ENCODE measurements at places on chromosomes 7 and 10.
A peak's percentile ranks its signal among the peaks of the same experiment; 100 is the strongest.

GRCh38 chr10:130637089-130637676, 501.0 kb downstream of the GLRX3 start:
- no peak for DNase-seq

DNA sequence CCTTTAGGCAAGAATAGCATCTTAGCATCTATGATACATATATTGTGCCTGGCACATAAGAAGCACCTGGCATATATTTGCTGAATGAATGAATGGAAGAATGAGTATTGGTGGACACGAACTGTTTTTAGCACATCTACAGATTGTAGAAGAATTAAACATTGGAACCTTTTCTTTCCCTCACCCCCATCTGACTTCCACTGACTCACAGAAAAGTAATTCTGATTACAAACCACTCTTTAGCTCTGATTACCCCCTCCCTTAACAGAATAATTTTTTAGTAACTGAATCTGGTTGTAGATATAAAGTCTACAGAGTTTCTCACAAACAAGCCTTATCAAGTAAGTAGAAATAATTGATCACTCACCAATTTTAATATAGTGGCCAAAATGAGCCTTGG, 31.9 kb downstream of the SLC26A4 start:
- DNase-seq: no peak

- no peak for DNase-seq
These were observed 1.1 kb upstream of the AKR1B1 start for GRCh38 chr7:134459981-134460380.

DNA sequence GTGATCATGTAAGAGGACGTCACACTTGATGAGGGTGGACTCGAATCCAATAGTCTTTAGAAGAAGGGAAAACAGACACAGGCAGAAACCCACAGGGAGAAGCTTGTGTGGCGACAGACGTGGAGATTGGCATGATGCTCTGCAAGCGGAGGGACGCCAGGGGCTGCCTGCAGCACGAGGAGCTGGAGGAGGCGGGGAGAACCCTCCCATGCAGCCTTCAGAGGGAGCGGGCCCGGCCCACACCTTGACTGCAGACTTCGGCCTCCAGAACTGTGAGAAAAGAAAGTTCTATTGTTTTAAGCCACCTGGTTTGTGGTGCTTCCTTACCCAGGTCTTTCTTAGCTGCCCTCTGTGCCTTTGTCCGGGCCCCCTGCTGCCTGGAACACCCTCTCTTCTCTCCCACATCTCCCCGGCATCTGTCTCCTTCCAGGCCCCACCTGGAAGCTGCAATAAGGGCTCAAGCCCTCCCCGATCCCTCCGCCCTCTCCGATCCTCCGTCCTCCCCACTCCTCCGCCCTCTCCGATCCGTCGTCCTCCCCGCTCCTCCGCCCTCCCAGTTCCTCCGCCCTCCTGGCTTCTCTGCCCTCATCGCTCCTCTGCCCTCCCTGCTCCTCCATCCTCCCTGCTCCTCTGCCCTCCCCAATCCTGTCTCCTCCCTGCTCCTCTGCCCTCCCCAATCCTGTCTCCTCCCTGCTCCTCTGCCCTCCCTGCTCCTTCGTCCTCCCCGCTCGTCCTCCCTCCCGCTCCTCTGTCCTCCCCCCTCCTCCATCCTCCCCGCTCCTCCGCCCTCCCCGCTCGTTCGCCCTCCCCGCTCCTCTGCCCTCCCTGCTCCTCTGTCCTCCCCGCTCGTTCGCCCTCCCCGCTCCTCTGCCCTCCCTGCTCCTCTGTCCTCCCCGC, 17.4 kb upstream of the PRKAG2 start:
- no peak for DNase-seq

GRCh38 chr7:17770710-17771375, 169.5 kb downstream of the SNX13 start:
- DNase-seq: no peak

DNA sequence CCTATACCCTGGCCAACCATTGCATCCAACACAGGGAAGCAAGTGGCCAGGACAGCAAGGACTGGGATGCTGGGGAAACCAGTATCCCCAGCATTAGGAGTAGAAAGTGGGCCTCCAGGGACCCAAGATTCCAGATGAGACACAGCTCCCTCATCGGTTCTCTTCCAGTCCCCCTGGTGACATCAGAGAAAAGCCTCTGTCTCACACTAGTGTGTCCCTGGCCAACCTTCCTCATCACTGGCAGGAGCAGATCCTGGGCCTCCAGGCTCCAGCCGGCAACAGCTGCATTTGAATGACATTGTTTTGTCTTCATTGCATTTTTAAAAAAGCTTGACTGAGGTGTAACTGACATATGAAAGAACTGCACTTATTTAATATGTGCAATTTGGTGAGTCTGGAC, 177.3 kb upstream of the LYZL2 start:
- no peak for DNase-seq

GRCh38 chr10:88168171-88169036, 305.0 kb downstream of the PTEN start:
- no peak for DNase-seq

GRCh38 chr10:108031505-108031904, 867.0 kb upstream of the SORCS1 start:
- DNase-seq: no peak

DNA sequence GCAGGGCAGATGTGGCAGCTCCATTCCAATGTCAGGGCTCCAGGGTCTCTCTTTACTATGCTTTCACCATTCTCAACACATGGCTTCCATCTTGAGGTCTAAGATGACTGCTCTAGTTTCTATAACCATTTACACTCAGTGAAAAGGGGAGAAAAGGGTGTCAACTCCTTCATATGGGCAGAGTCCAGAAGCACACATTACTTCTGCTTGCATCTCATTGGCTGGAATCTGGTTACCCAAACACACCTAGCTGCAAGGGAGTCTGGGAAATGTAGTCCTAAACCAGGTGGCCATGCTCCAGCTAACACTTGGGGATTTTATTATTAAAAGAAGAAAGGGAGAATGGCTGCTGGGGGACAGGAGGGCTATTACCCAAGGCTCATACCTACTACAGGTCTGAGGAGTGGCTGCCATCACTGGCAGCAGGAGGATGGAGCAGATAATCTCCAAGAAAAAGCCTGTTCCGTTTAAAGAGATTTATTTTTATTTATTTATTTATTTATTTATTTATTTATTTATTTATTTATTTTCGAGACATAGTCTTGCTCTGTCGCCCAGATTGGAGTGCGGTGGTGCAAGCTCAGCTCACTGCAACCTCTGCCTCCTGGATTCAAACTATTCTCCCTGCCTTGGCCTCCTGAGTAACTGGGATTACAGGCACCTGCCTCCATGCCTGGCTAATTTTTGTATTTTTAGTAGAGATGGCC, 29.1 kb upstream of the LBX1 start:
- no peak for DNase-seq

DNA sequence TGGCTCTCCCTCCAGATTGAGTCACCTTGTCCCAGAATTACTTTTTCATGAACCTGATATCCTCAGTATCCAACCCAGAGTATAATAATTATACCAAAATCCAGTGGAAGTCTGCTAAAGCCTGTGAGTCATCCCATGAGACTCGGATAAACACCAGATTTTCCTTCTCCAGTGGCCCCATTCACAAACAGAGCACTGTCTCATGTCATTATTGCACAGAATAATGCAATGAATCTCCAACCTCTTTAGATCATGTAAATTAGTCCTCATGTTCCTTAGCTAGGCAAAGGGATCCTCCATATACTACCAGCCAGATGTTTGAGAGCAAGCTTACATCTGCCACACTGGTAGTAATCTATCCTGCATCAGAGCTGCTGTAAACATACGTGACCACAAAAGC, 89.0 kb downstream of the AMPH start:
- DNase-seq: no peak

DNA sequence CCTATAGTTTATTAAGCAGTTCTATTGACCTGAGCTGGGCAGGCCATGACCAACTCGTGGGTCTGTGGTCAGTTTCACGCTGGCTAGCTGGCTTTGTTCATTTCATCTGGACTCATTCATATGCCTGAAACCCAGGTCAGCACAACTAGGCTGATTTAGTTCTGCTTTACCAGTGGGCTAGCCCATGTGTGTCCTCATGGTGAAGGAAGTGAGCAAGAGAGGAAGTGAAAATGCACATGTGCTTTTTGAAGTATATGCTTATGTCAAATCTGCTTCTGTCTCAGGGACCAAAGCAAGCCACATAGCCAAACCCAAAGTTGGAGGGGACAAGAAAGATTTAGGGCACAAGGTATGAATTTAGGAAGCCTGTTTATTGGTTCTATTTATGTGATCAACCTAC, 154.5 kb downstream of the RNF133 start:
- DNase-seq: no peak

DNA sequence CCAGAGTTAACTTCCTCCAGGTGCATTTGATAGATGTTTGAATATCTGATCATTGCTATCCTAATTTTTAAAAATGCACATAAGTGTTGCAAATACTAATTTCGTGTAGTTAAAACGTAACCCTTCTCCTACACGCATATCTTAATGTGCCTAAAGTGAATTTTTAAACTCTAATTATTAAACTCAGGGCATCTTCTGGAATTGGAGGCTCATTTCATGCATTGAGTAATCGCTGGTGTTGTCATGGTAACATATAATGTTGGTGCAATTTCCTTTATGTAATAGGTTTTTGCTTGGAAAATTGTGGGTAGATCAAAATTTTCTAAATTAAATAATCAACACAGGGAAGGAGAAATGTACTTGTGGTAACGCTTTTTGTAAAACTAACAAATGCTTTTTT, 56.2 kb downstream of the ARMC3 start:
- DNase-seq: no peak

DNA sequence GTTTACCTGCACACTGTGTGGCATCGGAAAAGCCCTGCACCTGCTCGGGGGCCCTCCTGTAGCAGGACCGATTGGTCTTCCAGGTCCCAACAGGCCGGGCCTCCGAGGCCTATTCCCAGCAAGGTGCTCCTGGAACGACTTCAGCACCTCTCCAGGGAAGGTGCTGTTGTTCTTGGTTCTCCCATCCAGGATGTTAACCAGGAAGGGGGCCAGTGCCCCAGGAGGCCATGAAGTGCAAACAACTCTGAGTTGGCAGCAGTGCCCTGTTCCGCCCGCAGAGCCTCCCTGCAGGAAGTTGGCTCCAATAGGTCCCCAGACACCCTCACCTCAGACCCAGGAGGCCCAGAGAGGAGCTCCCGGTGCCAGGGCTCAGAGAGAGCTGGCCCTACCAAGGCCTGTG, 64.0 kb upstream of the DUSP5 start:
- DNase-seq: no peak

- no peak for DNase-seq
These were observed 34.2 kb upstream of the ANKRD2 start for GRCh38 chr10:97538411-97538810.

GRCh38 chr7:38312821-38313220, 39.4 kb upstream of the TARP start:
- DNase-seq: no peak

DNA sequence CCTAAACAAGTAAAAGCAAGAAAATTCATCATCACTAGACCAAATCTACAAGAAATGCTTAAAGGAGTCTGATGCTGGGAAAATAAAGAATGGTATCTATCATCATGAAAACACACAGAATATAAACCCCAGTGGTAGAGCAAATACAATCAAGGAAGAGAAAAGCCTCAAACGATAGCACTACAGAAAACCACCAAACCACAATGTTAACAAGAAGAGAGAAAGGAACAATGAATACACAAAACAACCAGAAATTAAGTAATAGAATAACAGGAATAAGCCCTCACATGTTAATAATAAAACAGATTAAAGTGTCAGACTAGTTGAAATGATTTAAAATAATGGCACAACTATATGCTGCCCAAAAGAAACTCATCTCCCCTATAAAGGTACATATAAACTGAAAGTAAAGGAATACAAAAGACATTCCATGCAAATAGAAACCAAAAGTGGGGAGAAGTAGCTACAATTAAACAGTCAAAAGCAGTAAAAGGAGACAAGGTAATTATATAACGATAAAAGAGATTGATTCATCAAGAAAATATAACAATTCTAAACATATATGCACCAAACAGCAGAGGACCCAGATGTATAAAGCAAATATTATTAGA, 77.3 kb downstream of the JMJD1C start:
- peak; percentile 40 for DNase-seq

DNA sequence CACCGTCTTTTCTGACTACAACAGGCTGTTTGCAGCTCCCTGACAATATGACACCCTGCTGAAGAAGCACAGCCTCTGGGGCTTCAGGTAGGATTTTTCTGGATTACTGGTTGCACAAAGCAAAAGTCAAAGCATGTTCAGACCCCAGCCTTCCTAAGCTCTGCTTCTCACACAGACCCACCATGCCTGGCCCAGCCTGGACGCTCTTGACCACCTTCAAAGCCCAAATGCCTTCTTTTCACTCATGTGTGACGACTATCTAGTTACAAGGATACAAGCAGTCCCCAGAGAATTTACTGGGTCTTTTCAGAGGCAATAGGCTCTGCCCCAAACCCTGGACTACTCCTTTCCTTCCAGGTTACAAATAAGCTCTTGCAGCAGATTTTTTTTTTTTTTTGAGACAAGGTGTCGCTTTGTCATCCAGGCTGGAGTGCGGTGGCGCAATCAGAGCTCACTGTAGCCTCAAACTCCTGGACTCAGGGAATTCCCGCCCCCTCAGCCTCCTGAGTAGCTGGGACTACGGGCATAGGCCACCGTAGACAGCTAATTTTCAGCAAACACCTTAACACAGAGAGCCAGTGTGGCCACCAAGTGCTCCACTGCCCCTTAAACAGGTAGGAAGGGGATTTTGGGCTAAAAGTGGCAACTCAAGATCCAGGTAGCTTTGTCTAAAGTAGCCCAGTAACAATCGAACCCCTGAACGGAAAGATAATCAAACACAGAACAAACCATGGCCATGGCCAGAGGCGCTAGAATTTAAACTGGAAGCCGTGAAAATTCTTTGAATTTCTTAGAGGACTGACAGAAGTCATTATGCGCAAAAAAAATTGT, 16.2 kb downstream of the SVIL start:
- DNase-seq: no peak

DNA sequence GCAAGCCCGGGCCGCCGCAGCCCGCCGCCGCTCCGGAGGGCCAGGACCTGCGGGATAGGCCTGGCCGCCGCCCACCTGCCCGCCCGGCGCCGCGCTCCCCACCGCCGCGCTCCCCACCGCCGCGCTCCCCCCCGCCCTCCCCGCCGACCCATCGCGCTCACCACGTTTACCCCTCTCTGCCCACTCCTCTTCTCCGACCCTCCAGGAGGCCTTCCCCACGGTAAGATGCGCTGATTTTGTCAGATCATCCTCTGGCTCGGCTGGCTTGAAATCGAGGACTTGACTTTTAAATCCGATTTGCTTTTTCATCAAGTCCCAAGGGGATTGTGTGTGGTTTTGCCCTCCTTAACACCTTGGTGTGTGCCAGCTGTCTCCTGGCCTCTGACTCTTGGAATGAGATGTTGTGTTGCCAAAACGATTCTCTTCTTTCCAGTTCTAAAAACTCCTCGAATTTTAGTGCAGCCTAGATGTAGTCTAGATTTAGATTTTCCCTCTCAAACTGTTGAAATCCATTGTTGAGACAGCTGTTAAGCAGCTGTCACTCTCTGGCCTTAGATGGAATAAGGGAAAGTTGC, 738 bp downstream of the POM121 start:
- DNase-seq: peak; percentile 4

DNA sequence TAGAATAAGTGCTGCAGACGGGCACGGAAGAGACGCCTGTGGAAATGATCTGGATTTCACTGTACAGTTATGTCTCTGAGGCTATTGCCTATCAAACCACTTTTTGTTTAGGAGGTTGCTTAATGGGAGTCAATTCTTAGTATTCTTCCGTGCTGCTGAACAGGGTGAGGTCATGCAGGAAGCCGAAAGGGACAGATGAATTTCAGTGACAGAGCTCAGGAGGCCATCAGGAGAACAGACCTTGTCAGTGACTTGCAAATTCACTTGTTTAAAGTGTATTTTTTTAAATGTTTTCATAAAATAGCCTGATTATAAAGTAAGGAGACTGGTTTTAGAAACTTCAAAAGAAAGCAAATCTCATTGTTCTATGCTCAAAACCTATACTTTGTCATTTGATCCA, 58.9 kb downstream of the XRCC2 start:
- DNase-seq: no peak

All from CD8-positive, alpha-beta memory T cell (primary cell).